ENCODE measurements at places on chromosomes 12 and 14.
A peak's percentile ranks its signal among the peaks of the same experiment; 100 is the strongest.

GRCh38 chr14:56299306-56299984, 181.2 kb downstream of the PELI2 start:
- H3K4me1 ChIP-seq: no peaks in the 10 kb centered on the region
- H3K27me3 ChIP-seq: no peaks in the 10 kb centered on the region
- no peak overlapping the region for H3K27ac ChIP-seq
- peaks cover 31% of the 10 kb centered on the region for H3K36me3 ChIP-seq
- DNase-seq: no peak
- H3K4me3 ChIP-seq: no peak overlapping the region

DNA sequence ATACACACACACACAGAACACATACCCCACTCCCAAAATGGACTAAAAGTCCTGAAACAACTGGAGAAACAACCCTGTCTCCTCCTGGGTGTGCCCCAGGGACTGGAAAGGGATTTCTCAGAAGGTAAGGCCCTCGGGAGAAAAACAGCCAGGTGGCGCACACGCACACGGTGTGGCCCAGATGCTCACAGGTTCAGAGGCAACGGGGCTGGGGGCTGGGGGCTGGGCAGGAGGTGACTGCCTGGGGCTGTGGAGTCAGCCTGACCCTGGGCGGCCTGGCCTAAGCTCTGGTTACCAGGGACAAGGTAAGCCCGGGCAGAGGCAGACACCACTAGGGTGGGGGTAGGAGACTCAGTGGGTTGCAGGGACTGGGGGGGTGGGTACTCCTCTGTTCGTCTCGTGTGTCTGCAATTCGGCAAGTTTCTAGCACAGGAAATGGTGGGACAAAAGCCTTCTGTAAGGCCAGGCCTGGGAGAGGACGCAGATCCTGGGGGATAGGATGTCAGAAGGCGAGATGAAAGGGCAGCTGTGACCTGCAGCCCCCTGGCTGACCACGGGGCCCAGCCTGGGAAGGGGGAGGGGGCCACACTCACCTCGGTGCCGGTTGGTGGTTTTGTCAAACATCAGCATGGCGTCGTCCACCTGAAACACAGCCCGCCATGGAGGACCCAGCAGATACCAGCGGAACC, 10.4 kb downstream of the MSI1 start:
- no peak for DNase-seq
- H3K27me3 ChIP-seq: peaks cover 19% of the 10 kb centered on the region
- no peaks in the 10 kb centered on the region for H3K36me3 ChIP-seq
- H3K27ac ChIP-seq: no peak overlapping the region

DNA sequence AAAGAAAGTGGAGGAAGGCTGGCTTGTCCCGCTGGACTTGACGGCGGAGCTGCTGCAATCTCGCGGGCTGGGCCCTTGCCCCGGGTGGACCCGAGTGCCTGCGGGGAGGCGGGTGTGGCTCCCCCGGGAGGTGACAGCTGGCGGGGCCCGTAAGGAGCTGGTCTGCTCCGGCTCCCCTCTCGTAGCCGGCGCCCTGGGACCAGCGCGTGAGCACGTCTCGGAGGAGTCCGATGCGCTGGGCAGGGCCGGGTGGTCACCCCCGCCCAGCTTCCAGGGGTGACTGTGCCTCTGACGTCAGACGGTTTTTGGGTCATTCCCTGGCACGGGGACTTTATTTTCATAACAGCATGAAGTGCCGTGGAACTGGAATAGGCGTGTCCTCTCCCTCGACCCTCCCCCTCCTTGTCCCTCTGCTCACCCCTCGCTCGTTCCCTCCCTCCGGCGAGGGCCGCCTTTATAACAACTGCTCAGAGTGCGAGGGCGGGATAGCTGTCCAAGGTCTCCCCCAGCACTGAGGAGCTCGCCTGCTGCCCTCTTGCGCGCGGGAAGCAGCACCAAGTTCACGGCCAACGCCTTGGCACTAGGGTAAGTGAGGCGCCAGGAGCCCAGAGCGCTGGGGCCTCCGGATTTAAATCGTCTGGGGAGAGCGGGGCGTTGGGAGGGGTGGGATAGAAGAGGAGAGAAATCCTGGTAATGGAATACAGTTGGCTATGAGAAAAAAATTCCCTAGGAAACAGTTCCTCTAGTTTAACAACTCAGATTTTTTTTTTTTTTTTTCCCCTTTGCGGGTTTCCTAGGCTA, at the start of gene GPRC5A:
GPRC5A (plus strand) TSS at position 483 of the 801 bp plus-strand sequence. CDS start 16,688 bp downstream, outside the sequence.
- peak within 1 kb of the TSS; percentile 49 for H3K4me3 ChIP-seq
- H3K36me3 ChIP-seq: no peaks in the 10 kb centered on the region
- H3K27ac ChIP-seq: no peak within 1 kb of the TSS
- H3K4me1 ChIP-seq: peaks cover 16% of the 10 kb centered on the region
- H3K27me3 ChIP-seq: peaks cover 46% of the 10 kb centered on the region

GRCh38 chr12:65925626-65926025, 101.3 kb downstream of the HMGA2 start:
- peaks cover 15% of the 10 kb centered on the region for H3K4me1 ChIP-seq
- no peak overlapping the region for H3K4me3 ChIP-seq
- no peaks in the 10 kb centered on the region for H3K27me3 ChIP-seq
- peak overlapping the region; percentile 36 for H3K27ac ChIP-seq

- H3K4me3 ChIP-seq: no peak overlapping the region
- H3K4me1 ChIP-seq: no peaks in the 10 kb centered on the region
- H3K27ac ChIP-seq: no peak overlapping the region
- no peaks in the 10 kb centered on the region for H3K27me3 ChIP-seq
These were observed 23.8 kb downstream of the PAPLN start for GRCh38 chr14:73261075-73261474.

GRCh38 chr12:3139760-3140159, 62.6 kb downstream of the TSPAN9 start:
- peaks cover 8% of the 10 kb centered on the region for H3K4me1 ChIP-seq
- no peaks in the 10 kb centered on the region for H3K36me3 ChIP-seq
- no peak overlapping the region for H3K27ac ChIP-seq
- no peak for DNase-seq
- H3K4me3 ChIP-seq: no peak overlapping the region
- no peaks in the 10 kb centered on the region for H3K27me3 ChIP-seq

DNA sequence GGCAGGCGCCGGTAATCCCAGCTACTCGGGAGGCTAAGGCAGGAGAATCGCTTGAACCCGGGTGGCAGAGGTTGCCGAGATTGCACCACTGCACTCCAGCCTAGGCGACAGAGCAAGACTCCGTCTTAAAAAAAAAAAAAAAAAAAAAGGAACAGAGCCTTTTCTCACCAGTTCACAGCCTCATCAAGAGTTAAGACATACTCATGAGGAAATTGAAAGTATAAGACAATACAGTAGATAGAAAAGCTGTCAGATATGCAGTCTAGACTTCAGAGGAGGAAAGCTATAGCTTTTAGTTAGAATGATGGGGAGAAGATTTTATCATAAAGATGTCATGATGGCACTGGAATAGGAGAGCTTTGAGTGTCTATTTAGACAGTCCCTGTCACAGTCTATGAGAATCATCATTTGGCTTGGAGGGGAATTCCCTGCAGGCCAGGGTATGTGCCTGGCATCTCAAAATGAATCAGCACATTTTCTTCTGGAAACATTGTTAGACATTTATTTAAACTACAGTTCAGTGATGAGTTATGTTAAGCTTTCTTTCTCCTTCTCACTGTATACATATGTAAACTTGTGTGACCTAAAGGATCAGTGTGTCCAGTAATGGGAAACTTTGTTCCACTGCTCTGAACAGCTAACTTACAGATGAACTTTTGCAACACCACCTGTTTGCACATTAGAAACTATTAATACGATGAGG, 2.9 kb upstream of the RAB35 start:
- H3K27ac ChIP-seq: peak overlapping the region; percentile 99
- no peaks in the 10 kb centered on the region for H3K27me3 ChIP-seq

- H3K36me3 ChIP-seq: no peaks in the 10 kb centered on the region
- H3K4me1 ChIP-seq: peaks cover 34% of the 10 kb centered on the region
- DNase-seq: peak; percentile 91
- H3K27ac ChIP-seq: peak overlapping the region; percentile 91
- H3K27me3 ChIP-seq: no peaks in the 10 kb centered on the region
- no peak overlapping the region for H3K4me3 ChIP-seq
These were observed 107.3 kb downstream of the ZFP36L1 start for GRCh38 chr14:68685419-68686204.

DNA sequence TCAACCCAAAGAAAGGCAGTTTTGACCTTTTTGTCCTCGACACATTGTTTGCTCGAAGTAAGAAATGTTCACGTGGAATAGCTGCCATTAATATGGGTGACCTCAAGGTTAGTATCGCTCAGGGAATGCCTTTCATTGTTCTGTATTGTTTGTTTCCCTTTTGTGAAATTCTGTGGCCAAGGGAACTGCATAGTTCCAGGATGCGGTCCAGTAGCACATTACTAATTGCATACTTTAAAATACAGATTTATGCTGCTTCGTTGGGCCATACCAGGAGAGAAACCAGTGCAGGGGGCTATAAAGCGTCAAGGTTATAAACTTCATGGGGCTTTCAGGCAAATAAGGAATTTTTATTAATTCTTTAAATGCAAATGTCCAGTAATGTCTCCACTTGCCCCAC, 73.3 kb upstream of the USP44 start:
- H3K36me3 ChIP-seq: no peaks in the 10 kb centered on the region
- H3K4me1 ChIP-seq: peaks cover 15% of the 10 kb centered on the region
- H3K27ac ChIP-seq: no peak overlapping the region
- no peak overlapping the region for H3K4me3 ChIP-seq
- DNase-seq: no peak
- H3K27me3 ChIP-seq: no peaks in the 10 kb centered on the region

GRCh38 chr12:67459173-67459572, 189.4 kb upstream of the DYRK2 start:
- no peak overlapping the region for H3K27ac ChIP-seq
- no peak for DNase-seq
- H3K36me3 ChIP-seq: no peaks in the 10 kb centered on the region
- H3K4me1 ChIP-seq: no peaks in the 10 kb centered on the region
- no peak overlapping the region for H3K4me3 ChIP-seq

- H3K36me3 ChIP-seq: no peaks in the 10 kb centered on the region
- no peaks in the 10 kb centered on the region for H3K4me1 ChIP-seq
- H3K27me3 ChIP-seq: peaks cover 23% of the 10 kb centered on the region
- no peak for DNase-seq
These were observed 7.1 kb downstream of the ABCC9 start for GRCh38 chr12:21934173-21934572.

- H3K27me3 ChIP-seq: no peaks in the 10 kb centered on the region
- H3K27ac ChIP-seq: peak overlapping the region; percentile 62
- H3K4me3 ChIP-seq: no peak overlapping the region
- H3K4me1 ChIP-seq: peaks cover 31% of the 10 kb centered on the region
These were observed 23.1 kb downstream of the ABCB9 start for GRCh38 chr12:122943196-122943595.

- H3K27ac ChIP-seq: no peak overlapping the region
- H3K4me1 ChIP-seq: no peaks in the 10 kb centered on the region
- H3K4me3 ChIP-seq: no peak overlapping the region
- no peak for DNase-seq
- H3K27me3 ChIP-seq: no peaks in the 10 kb centered on the region
These were observed 283.2 kb upstream of the TBX3 start for GRCh38 chr12:114967151-114967550.

GRCh38 chr14:89912667-89913211, 41.8 kb downstream of the EFCAB11 start:
- no peaks in the 10 kb centered on the region for H3K27me3 ChIP-seq
- no peaks in the 10 kb centered on the region for H3K4me1 ChIP-seq
- no peak overlapping the region for H3K27ac ChIP-seq
- no peaks in the 10 kb centered on the region for H3K36me3 ChIP-seq

Measured in spleen (tissue), 13 donors.